LNCaP clone FGC (cell line): ENCODE measurements at places on chromosomes 7 and 10.
A peak's percentile ranks its signal among the peaks of the same experiment; 100 is the strongest.

DNA sequence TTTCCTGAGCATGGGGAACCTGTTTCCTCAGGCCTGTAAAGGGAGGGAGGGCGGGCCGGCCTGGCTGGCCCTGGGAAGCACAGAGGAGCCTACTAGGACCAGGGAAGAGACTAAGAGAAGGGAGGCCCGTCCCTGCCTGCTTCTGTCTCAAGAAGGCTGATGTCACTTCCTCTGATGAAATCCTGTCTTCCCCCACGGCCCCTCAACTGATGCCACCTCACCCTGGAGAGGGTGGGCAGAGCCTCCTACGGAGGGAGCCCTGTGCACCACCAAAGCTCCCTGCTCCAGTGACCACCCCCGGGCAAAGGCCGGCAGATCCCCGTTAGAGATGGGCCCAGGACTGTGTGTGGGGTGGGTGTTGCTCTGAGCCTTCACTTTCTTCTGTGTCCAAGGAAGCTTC is 1.0 kb upstream of the PILRA start:
- DNase-seq = no peak

GRCh38 chr10:84263716-84264115 is 18.9 kb downstream of the RGR start:
- no peak for DNase-seq

DNA sequence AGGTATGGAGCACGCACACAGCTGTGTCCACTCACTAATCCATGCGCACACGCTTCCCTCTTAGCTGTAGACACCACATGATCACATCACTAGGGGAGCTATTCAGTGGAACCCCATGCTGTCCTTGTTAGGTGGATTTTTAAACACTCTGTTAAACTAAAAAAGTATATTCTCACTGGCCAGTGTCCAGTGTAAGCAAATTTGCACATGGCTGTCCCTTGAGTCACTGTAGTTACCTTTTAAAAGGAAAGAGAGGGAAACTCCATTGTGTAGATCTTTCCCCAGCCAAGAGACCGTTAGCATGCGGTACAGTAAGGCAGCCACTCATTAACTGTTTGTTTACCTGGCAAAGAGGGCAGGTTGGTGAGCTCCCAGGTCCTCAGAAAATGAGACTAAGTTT is 81.6 kb upstream of the INSYN2A start:
- DNase-seq = peak; percentile 19

DNA sequence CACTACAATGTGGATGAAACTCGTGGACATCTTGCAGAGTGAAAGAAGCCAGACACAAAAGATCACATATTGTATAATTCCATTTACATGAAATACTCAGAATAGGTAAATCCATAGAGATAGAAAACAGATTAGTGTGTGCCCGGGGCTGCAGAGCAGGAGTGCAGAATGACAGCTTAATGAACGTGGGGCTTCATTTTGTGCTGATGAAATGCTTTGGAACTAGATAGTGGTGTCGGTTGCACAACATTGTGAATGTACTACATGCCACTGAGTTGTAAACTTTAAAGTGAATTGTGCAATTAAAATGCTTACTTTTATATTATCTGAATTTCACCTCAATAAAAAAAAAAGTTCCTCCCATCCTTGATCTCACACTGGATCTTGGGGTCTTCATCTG is 31.8 kb upstream of the CARD11 start:
- DNase-seq = no peak

DNA sequence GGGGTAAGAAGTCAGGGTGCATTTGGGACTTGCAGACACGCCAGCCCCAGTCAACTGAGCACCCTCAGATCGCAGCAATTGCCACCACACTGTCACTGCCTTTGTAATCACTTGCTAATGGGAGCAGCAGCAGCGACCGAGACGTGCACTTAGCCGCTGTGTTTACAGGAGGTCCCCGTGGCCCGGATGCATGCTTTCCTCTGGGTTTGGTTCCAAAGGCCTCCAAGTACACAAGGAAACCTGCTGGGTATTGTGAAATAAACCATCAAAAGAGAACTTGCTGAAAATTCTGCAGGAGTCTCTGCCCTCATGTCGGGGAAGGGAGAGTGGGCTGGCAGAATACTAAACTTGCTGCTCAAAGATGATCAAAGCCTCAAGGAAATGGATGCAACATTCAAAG is 341.7 kb downstream of the DNAJB6 start:
- peak; percentile 47 for DNase-seq

DNA sequence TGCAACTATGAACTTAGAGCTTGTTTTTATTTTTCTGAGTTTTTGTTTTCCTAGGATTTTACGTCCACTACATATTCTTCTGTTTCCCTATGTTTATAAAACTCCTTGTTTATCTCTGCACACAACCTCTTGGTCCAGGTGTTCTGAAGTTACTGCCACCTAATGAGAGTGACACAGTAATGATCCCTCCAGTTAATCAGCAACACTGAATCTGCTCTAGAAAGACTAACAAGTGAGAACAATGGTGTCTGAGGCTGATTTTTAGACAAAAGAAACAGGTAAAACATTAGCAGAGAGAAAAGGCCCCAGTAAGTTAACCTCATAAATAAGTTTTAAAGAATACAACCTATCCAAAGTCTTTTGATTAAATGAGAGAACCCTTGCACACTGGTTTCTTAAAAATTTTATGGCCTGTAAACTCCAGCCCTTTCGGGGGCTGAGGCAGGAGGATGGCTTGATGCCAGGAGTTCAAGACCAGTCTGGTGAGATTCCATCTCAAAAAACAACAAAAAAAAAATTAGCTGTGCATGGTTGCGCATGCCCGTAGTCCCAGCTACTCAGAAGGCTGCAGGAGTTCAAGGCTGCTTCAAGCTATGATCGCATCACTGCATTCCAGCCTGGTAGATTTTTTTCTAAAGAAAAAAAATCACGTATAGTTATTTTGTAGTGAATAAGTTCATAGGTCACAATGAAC is 397.6 kb downstream of the MAGI2 start:
- DNase-seq = peak; percentile 50

- DNase-seq = no peak
These were observed 163.8 kb downstream of the PLXNA4 start for GRCh38 chr7:132412435-132412834.

GRCh38 chr7:147885869-147886268 is 704.7 kb upstream of the C7orf33 start:
- DNase-seq = no peak

GRCh38 chr10:89563861-89564478 is 28.6 kb upstream of the SLC16A12 start:
- peak; percentile 19 for DNase-seq

GRCh38 chr7:121591926-121592325 is 195.8 kb upstream of the FAM3C start:
- DNase-seq = no peak

DNA sequence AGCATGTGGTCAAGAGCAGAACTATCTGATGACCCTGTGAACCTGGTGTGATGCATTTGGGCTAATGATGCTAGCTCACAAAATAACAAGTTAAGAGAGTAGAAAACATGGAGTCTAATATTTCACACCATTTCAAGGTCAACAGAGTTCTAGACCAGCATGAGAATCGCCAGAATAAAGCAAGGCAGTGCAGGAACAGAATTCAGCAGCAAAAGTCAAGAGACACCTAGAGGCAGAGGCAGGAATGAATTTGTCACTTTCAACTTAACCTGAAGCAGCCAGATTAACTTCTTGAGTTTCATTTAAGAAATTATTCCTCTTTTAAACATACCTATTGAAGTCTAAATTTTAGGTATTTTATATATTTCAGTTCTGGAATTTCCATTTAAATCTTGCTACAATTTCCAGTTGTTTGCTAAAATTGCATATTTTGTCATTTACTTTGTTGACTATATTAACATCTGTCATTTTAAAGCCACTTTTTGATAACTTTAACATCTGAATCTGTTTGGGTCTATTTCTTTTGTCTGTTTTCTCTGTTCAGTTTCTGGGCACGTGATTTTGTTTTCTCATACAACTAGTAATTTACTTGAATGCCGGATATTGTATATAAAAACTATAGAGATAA is 44.2 kb upstream of the PRSS58 start:
- DNase-seq = no peak

GRCh38 chr10:35946556-35946955 is 304.5 kb upstream of the FZD8 start:
- DNase-seq = no peak

DNA sequence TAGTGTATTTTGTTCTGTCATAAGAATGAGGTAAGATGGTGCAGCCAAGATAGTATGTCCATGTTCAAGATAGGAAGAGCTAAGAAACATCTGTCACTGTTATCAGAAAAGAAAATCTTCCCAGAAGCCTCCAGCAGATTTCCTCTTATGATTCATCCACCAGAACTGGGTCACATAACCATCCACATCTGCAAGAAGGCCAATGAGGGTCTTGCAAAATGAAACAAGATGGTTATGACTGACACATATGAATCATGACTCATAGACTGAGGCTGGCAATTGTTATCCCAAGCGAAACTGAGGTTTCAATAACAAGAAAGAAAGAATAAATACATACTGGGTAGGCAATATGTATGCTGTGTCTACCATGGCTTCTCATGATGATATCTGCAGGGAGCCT is 30.3 kb downstream of the CCNJ start:
- DNase-seq = no peak

DNA sequence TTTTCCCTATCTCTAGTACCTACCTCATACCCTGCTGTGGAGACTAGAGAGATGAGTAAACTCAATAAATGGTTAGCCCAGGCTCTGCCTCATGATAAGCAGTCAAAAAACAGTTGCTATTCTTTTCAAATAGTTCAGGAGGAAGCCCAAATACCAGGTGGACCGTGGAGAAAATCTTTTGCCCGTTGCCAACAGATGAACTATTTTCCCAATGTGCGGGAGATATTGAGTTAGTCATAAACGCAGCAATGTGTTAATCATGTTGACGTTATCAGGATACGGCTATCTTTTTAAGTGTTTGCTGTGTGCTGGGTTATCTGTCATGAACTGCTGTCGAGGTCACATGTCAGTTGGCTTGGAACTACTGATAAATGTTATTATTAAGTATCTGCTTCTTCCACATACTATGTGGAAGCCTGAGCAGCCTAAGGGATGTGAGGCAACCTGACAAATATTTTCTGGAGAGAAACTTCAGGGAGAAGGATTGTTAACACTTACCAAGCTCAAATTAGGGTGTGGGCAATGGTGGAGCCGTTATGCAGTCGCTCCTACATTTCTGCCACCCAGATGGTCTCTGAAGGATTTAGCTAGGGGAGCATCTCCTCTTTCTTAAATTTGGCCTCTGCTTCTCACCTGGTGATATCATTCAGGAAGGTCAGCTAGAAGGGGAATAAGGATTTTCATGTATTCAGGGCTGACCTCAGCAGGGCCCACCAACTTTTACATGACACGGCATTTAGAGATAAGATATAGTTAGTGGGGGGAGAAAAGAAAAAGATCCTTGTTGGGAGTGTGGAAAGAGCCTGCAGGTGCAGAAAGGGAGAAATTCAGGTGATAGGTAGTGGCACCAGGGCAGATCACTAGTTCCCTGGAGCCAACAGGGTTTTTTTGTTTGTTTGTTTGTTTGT is 33.5 kb upstream of the SLC26A3 start:
- DNase-seq = no peak

DNA sequence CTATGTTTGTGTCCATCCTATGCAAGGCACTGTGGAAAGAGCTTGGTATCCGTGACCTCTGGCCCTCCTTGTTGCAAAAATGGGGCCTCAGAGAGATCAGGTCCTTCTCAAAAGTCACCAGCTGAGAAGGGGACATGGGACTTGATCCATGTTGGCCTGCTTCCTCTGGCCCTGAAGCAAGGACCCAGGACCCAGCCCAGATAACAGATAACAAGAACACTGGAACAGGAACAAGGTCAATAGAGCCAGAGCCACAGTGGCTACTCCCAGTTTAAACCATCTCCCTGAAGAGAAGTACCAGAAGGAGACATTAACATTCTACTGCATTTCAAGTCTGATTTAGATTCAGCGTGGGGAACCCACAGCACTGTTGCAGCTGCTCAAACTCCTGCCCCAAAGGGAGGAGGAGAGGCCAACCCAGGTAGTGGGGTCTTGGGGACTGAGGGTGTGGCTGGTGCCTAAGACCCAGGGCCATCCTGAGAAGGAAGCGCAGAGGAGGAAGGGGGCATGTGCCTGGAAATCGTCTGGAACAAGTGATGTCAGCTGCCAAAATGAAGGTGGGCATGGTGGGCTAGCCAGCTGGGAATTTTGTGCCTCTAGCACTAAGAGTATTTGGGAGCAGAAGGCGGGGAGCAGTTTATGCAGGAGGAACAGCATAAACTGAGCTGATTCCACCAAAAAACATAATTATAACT is 61.2 kb downstream of the VSTM4 start:
- DNase-seq = no peak

GRCh38 chr10:110174201-110174600 is 33.2 kb upstream of the MXI1 start:
- no peak for DNase-seq

- DNase-seq = no peak
These were observed 71.6 kb downstream of the ADCYAP1R1 start for GRCh38 chr7:31123726-31124125.

DNA sequence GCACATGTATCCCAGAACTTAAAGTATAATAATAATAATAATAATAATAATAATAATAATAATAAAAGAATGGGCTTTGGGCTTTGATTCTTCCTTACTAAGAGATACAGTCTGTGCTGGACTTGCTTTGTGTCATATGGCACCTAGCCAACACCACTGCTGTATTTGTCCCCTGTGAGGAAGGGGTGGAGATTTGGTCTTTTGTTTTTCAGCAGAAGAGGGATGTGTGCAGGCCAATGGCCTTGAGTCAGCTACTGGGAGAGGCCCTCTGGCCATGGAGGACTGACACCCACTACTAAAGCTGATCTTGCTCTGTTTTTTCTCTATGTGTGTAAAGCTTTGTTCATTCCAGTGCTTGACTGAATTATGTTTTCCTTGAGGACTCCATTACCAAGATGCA is 573.0 kb upstream of the PCDH15 start:
- no peak for DNase-seq
